Lung microvascular endothelial cell (primary cell): ENCODE measurements at places on chromosomes 7 and 10. TPM values are rescaled to one million over a fixed set of nuclear protein-coding genes. Genes with fewer than 3 reads are reported as not detected.

Gene LRMDA
- total RNA-seq = 8.1 and 17.3 TPM in 2 replicates

Gene FGFBP3
- total RNA-seq = 0.22 and 0.40 TPM in 2 replicates

Gene ACSL5
- total RNA-seq = 29.2 and 56.2 TPM in 2 replicates

Gene TMEM225B
- 0.22 TPM in 1 of 2 replicates, not detected in the other for total RNA-seq

Gene SSC4D
- 0.22 and 0.40 TPM in 2 replicates for total RNA-seq

Gene VSTM4
- 0.22 and 1.6 TPM in 2 replicates for total RNA-seq

Gene SPDYE6
- not detected in 2 replicates for total RNA-seq

Gene TUBB8
- not detected in 2 replicates for total RNA-seq

Gene CTAGE8
- not detected in 2 replicates for total RNA-seq

Gene ZNF212
- total RNA-seq = 3.4 and 3.5 TPM in 2 replicates

Gene CRYGN
- not detected in 2 replicates for total RNA-seq

Gene LLCFC1
- not detected in 2 replicates for total RNA-seq

Gene ASIC3
- total RNA-seq = under 0.01 and 0.40 TPM in 2 replicates

Gene HGF
- total RNA-seq = 0.20 and 0.22 TPM in 2 replicates

- DNase-seq = no peak
Measured at GRCh38 chr10:17381502-17382142, 72.8 kb downstream of the ST8SIA6 start.

DNA sequence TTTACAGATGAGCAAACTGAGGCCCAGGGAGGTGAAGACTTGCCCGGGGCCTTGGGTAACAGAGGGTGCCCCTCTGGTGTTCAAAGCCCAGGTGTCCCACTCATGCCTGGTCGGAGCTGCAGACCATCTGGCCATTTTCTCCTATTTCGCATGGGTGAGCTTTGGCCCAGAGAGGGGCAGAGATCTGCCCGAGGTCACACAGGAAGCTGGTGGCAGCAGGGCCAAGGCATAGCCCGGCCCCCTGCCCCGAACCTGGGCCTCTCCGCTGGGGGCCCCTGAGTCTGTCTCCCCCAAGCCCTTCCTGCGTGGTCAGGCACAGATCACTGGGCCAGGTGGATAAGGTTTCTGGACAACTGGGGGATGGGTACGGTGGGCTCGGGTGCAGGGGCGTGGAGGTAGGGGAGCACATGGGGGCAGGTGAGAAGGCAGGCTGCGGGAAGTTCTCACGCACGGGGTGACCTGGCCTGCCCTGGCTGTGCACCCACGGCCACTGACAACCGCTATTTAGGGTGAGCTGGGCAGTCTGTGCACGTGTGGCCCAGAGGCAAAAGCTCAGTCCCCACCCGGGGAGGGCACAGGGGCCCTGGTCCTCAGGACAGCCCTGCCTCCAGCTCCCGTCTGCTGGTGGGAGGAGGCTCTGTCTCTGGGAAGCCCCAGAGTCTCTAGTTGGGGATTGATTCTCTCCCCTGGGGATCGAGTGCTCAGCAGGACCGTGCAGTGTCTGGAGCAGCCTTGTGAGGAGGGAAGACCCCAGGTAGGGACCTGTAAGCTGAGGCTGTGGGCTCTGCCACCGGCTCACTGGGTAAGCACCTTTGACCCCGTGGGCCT is 68.6 kb downstream of the UNCX start:
- no peak for DNase-seq

GRCh38 chr7:143408686-143409561 is at the start of gene EPHA1:
Gene EPHA1 (minus strand): TSS chr7:143408856. CDS start chr7:143408805, 51 bp downstream.
- no peak for DNase-seq

GRCh38 chr10:116848032-116848943 is 1.0 kb upstream of the ENO4 start:
- DNase-seq = no peak

DNA sequence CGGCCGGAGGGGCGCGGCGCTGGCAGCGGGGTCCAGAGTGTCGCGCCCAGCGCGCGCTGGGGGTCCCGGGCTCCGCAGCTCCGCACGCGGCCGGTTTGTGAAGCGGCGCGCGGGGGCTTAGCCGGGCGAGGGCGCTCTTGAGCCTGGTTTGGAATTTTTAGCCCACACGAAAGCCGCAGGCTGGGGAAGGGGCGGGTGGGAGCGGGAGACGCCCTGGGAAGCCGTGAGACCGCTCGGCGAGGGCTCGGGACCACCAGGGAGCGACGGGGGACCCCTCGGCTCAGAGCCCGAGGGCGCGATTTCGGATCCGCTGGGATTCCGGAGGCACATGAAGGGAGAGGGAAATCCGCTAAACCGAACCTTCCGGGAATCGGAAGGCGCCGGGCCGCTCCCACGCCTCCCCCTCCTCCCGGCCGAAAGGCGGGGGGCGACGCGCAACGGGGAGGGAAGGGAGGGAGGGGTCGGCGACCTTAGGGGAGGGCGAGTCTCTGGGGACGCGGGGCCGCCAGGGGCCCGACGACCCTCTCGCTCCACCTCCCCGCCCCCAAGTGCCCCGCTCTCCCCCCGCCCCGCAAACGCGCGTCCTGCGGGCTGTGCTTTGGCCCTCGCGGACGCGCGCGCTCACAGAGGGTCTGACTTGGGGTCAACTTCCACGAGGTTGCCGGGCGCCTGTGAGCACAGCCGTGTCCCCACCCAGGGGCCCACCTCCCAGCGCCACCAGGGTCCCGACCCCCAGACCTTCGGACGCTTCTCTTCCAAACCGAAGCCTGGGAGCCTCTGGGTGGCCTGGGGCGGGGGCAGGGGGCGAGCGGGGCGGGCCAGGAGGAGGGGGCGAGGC is 5.1 kb upstream of the ELFN1 start:
- DNase-seq = peak; percentile 80

- DNase-seq = no peak
Measured at GRCh38 chr7:22137466-22137865, 191.8 kb upstream of the CDCA7L start.

DNA sequence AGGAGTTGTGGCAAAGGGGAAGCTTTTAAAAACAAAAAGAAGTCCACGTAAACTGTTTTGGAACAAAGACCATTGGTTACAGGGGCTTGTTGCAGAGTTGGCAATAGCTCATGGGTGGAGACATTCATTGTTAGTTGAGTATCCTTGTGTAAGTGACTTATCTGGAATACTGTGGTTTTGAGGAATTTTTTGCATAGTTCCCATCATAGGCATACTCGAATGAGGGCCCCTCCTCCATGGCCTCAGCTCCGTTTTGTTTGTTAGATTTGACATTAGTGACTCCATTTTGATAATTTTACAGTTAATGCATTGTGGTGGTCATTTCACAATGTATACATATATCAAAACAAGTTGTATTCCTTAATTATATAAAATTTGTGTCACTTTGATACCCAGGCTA is 12.8 kb upstream of the SMKR1 start:
- no peak for DNase-seq

DNA sequence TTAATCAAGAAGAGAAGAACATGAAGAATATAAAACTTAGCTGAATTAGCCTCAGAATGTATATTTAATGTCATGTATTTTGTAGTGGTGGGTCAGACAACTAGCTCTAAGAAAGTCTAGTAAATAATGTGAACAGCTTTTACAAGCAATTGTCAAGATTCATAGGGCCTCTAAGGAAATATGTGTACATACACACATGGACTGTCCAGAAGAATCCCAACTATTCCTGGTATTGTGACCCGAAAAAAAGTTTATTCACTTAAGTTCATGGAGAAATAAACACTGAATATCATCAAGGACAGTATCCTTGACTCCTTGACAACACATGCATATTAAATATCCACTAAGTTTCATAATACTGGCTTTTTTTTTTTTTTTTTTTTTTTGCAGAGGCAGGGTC is 11.4 kb upstream of the TWIST1 start:
- no peak for DNase-seq

GRCh38 chr10:43265799-43266721 is 805 bp downstream of the RASGEF1A start:
- no peak for DNase-seq

- DNase-seq = peak; percentile 48
Measured at GRCh38 chr7:150514748-150515222, at the start of gene GIMAP7. Gene GIMAP7 (plus strand): TSS chr7:150514872. CDS start chr7:150519975, 5,103 bp downstream.

GRCh38 chr7:114952296-114952695 is 30.4 kb downstream of the MDFIC start:
- no peak for DNase-seq

GRCh38 chr7:56537952-56538351 is 421.7 kb upstream of the NUPR2 start:
- no peak for DNase-seq

- DNase-seq = no peak
Measured at GRCh38 chr7:36075561-36075960, 77.5 kb upstream of the EEPD1 start.

DNA sequence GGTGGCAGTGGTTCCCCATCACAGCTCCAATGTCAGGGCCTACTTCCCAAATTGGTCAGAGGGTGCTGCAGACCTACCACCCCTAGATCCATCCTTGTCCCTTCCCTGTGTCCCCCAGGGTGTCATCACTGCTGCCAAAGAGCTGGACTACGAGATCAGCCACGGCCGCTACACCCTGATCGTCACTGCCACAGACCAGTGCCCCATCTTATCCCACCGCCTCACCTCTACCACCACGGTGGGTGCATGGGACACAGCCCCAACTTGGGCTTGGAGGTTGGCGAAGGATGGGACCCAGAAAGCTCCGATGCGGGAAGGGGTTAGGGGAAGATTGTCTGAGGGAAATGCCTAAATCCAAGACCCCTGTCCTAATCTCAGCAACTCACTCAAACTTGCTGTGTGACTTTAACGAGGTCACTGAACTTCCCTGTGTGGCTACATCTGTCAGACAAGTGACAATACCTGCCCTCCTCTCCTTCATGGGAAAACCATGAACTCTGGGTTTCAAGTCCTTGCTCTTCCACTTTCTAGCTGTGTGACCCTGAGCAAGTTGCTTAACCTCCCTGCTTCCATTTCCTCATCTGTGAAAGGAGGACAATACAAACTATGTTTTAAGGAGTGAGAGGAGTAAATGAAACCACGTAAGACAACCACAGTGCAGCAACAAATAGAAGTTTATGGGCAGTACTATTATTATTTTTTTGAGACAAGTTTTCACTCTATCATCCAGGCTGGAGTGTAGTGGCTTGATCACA is 4.9 kb upstream of the VSIR start:
- no peak for DNase-seq

GRCh38 chr7:100677308-100678267 is 4.0 kb downstream of the GNB2 start:
- no peak for DNase-seq

- DNase-seq = no peak
Measured at GRCh38 chr7:104950754-104951153, 63.3 kb upstream of the KMT2E start.

GRCh38 chr7:152633504-152633903 is 42.4 kb downstream of the XRCC2 start:
- DNase-seq = no peak

DNA sequence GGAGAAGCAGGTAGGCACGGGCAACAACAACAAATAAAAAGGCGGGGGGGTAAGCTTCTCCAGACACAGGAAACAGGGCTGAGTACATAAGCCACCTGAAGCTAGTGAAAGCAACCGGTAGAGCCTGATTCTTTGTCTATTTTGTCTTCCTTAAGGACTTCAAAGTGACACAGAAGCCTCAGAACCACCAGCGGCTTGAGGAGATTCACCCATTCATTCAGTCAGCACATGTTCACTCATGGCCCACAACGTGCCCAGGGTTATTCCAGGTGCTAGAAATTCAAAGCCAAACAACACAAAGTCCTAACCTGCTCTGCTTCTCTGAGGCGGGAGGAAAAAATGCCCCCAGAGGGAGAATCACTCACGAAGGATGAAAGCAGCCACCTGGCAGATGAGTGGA is 69.3 kb upstream of the C7orf33 start:
- DNase-seq = no peak

- DNase-seq = no peak
Measured at GRCh38 chr10:20963056-20963455, 65.9 kb upstream of the NEBL start.

- DNase-seq = no peak
Measured at GRCh38 chr7:9958486-9958885, 1015.2 kb upstream of the PHF14 start.

DNA sequence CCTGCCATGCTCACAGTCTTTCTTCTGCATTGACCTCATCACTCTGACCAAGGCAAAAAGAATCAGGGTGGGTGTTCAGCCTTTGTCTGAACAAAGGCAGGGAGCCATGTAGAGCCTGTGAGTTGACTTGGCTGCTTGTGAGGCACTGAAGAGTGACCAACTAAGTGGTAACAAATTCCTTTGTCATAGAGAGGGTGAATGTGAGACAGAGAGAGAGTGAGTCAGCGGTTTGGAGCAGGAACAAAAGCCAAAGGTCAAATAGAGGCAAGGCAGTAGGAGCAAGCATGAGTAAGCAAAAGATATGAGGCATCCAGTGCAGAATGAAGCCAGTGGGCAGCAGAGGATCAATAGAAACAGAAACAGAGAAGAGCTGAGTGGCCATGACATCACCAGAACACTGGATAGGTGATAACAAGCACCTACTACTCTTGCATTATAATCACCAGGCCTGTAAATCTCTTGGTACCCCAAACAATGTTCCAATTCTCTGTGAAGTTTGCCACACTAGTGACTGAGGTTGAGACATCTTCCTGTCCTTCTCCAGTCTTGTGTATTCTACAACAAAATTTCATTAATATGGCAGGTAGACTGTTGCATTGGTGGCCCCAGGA is 116.2 kb upstream of the LAMB4 start:
- DNase-seq = peak; percentile 47

DNA sequence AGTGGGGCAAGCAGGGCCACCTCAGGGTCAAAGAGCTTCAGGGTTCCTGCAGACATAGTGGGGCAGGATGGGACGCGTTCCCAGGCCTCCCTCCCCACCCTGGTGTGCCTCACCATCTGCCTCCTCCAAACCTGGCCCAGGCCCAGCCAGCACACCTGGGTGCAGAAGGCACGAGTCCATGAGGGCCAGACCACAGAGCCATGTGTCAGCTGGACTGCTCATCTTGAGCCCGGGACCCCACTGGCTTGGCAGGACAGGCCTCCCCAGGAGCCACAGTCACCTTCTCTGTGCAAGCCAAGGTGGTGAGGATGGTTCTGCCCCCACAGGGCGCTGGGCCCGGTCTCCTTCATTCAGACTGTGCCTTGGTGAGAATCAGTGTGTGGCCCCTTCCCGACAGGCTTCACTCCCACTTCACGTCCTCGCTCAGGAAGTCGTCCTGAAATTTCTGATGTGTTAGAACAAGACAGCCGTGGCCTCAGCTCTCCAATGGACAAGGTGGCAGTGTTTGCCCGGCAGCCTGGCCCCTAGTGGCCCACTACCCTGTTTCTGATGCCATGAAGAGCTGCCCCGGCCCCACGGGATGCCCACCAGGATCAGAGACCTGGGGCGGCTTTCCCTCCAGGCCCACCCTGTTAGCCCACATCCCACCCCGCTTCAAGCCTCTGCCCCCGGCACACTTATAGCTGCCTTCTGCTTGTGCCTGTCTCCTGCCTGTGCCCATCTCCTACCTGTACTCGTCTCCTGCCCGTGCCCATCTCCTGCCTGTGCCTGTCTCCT is 59.6 kb upstream of the EBF3 start:
- DNase-seq = no peak

- DNase-seq = no peak
Measured at GRCh38 chr7:47379629-47380324, 202.1 kb downstream of the TNS3 start.

DNA sequence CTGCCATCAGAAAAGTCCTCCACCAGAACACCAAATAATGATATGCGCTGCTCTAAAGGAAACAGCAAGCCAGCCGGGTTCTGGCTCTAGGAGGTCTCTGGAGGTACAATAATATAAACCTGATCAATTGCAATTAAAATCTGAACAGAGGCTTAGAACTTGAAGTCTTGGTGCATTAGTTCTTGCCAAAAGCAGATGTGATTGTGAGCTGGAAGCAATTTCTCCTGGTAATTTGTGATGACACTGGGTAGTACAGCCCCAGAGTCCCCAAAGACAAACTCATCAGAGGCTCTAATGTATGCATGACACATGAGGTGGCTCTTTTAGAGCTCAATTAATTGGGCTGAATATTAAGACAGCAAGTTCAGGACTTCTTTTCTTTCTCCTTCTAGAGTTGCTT is 3.3 kb downstream of the ETV1 start:
- DNase-seq = no peak

- DNase-seq = no peak
Measured at GRCh38 chr10:34599026-34599795, 215.9 kb downstream of the PARD3 start.
